ENCODE measurements at places on chromosomes 7 and 10. TPM values are rescaled to one million over a fixed set of nuclear protein-coding genes. Genes with fewer than 3 reads are reported as not detected.

GRCh38 chr7:130903358-130903974, 169.5 kb upstream of the KLF14 start:
- peak; percentile 95 for DNase-seq

- DNase-seq = no peak
These were observed 189.7 kb downstream of the C7orf25 start for GRCh38 chr7:42722198-42722597.

DNA sequence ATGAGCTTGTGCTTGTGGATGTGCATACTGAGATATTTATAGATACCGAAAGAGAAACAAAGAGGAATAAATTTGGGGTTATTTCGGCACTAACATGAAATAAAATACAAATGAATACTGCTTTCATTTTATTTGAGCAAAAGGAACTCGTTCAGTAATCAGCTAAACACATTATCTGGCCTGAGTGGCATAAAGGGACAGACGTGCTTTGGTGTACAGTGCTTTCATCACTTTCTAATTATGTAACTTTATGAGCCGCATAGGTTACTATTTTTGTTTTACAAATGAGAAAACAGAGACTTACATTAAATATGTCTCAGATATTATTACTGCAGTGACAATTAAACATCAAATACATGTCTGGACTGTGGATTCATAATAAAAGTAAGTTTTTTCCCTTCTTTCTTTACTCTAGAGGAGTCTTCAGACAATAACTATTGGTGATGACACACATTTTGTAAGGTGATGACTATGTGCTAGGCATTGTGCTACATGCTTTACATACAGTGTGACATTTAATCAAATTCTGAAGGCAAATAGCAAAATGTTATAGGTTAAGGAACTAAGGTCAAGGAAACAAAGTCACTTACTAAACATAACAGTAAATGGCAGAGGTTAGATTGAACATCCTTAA, 503.3 kb downstream of the SORCS1 start:
- no peak for DNase-seq

Gene SLC29A3
- total RNA-seq = 3.8 TPM

All from NCI-H460 (cell line).